ENCODE measurements at places on chromosomes 12 and 14.

DNA sequence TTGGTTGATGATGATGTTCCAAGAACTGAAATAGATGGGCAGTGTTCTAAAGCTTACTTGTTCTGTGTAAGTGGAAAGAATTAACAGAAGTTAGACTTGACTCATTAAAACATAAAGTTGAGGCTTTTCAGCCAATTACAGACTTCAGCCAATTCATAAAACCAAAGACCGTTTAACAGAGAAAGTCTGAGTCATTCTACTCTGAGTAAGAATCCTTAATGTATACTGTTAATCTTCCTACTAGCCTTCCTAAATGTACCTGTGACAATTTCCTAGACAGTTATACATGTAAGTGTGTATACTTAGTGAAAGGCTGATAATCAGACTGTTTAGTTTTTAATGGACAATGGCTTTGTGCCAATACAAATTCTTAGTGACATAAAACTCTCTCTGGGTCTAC, 681.0 kb downstream of the RPL10L start:
- no peak for DNase-seq

GRCh38 chr12:39125566-39125965, 220.2 kb upstream of the CPNE8 start:
- DNase-seq = no peak

GRCh38 chr14:67515386-67516079, 17.6 kb upstream of the PLEKHH1 start:
- no peak for DNase-seq

GRCh38 chr12:31585271-31585670, 5.7 kb downstream of the DENND5B start:
- DNase-seq = no peak

Measured in cortex of kidney (tissue), 1 donor.